H7 (cell line): ENCODE measurements at places on chromosomes 3 and 15.

DNA sequence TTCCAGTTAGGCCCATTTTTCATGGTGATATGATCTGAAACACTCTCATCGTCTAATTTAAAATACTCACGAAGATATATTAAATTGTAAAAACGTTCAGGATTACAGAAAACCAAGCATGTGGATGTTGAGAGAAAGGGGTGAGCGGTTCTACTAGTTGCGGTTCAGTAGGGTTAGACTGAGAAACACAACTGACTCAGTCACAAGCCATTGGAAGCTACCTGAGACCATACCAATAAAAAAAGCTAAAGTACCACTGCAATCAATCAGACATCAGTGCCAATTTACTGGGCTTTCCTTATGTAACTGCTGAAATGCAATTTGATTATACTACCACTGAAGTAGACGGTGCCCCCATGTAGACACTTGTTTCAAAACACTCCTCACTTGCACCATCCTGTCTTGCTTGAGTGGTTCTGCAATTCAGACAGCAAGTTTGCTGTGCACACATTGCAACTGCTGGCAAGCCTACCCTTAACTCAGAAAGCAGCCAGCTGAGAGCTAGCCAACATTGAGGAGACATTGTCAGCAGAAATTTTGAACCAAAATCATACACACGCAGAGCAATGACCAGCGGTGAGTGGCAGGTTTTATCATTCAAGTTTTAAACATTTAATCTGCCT lies 368.7 kb upstream of the ARHGEF26 start:
- DNase-seq = no peak

- DNase-seq = peak; percentile 86
Observed at GRCh38 chr15:41501191-41501917, 7.7 kb downstream of the ITPKA start.

DNA sequence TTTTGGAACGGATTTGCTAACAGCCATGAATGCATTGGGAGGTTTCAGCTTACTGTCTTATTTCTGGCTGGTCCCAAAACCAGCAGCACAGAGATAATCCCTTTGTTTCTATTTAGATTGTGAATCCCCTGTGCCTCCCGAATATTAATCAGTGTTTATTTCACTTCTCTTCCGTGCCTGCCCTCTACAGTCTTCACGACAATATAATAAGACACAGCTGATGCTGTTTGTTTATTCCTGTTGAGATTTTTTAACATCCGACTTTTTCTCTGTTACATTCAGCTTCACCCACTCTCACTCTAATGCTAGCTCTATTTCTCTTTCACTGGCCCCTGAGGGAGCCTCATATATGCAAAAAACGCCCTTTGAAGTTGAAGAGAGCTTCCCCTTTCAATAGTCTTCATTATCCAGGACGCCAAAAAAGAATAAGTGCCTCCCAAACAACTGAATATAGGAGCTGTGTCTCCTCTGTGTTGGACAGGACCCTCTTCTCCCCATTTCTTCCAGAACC lies 995.3 kb downstream of the ROBO2 start:
- DNase-seq = no peak

DNA sequence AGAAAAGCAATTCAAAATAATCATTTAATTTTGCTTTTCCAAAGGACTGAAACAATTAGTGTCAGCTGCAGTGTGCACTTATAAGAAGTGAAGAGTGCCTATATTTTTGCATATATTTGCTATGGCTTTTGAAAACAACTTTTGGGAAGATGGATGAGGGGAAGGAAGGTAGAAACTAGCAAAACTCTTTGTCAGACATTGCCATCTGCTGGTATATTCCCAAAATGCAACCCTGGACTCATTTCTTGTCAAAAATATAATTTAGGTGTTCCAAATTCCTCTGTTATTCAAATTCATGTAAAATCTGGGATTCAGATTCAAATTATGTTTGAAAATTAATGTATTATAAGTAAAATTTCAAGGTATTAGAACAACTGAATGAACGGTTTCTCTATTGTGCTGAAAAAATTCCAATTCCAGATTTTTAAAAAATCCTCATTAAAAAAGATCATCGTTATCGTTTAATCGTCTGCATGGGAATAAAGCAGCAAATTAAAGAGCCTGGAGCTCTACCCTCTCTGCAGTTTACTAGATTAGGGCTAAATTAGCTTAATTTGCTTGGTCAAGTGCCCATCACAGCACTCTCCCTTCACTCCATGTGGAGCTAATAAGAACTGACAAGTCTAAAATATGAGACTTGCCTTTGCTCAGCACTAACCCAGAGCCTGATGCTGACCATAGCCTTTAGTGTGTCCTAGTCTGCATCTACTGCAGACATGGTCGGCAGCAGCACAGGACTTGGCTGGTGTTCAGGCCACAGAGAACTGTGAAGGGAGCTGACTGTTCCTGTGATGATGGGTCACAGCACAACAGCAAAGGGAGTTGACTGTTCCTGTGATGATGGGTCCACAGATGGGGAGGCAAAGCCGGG lies 67.9 kb upstream of the MITF start:
- DNase-seq = peak; percentile 52

GRCh38 chr3:124504332-124505059 lies 225.8 kb upstream of the UMPS start:
- no peak for DNase-seq

DNA sequence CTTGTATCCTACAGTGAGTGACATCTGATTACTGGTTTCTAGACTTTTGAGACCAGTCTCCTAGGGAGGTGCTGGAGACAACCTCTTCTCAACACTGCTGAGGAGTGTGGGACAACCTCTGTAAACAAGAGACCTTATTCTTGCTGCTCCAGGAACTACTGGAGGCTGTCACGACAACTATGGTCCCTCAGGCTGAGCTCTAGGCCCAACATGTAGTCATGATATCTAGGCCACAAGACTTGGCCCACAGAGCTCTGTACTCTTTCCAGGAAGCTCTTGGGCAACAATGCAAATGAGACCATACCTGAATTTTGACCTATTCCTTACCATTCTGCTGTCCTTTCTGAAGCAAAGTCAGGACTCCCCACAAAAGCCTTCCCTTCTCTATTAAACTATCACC lies 24.3 kb upstream of the HEG1 start:
- DNase-seq = no peak

GRCh38 chr3:45773072-45773471 lies 23.3 kb downstream of the SLC6A20 start:
- DNase-seq = no peak

DNA sequence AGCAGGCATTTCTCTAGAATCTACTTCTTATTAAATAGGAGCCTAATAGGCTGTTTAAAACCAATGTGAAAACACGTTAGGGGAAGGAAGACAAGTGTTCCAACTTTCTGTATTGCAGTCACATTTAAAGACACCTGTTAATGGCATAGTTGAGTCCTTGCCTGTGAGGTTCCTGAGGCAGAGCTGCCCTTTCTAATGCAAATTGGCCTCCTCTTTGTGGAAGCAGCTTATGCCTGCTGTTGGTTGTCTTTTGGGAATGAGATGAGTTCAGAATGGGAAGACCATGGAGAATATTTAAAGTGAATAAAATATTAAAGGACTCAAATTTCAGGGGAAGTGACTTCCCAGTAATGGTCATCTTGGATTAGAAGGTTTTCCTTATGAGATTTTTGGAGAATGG lies 51.2 kb downstream of the NEK11 start:
- peak; percentile 35 for DNase-seq

DNA sequence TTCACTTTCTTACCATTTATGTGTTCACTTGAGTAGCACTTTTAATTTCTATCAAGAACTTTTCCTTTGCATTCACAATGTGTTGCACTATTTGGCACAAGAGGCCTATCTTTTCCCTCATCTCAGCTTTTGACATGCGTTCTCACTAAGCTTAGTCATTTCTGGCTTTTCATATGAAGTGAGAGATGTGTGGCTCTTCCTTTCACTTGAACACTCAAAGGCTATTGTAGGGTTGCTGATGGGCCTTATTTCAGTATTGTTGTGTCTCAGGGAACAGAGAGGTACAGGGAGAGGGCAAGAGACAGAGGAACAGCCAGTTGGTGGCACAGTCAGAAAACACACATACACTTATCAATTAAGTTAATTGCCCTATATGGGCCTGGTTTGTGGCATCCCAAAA lies 127.4 kb upstream of the MLF1 start:
- no peak for DNase-seq

- DNase-seq = peak; percentile 69
Observed at GRCh38 chr3:17143893-17144664, 259.3 kb downstream of the PLCL2 start.

DNA sequence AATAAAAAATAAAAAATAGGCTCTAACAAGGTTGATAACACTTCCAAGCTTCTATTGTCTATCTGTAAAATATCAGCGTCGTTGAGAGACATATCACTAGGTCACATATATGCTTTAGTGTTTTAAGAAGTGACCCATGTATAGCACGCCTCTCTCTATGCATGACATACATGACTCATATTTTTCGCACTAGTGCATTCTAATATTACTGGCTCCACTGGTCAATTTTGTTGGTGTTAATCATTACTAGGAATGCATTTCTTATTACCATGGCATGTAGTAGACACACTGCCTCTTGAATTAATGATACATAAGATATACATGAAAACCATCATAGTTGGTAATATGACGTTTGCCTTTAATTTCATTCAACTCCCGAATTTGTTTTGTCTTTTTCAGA lies 203.1 kb downstream of the CHL1 start:
- DNase-seq = no peak

DNA sequence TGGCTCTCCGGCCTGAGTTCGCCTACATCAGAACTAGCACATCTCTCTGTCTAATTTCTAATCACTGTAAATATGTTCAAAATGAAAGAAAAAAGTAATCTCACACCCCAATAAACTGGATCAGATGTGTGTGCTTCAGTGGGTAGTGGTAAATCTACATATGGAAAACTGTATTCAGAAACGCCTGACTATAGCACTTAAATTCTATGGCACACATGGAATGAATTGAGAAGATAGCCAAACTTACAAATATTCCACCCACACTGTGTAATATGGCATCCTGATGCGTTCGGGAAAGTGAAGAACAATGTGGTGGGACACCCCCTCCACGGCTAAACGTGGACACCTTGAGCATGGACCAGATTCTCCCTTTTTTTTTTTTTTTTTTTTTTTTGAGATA lies 40.6 kb upstream of the BOC start:
- DNase-seq = no peak

DNA sequence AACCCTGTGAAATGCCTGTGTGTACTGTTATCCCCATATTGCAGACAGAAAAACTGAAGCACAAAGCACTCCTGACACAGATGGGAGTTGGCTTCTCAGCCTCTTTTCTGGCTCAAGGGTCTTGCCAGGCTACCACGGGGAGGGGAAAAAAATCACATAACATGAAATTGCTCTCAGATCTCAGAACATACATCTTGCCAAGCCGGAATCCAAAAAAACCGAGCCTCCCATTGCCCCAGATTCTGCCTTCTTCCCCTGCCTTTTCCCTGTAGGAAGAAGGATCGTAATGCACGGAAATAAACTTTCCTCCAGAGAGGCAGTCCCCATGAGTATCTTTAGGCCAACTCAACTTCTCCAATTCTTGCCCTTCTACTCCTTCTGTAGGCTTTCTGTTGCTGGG lies 16.6 kb upstream of the MRPS22 start:
- DNase-seq = no peak

- no peak for DNase-seq
Observed at GRCh38 chr3:177820683-177821316, 623.5 kb upstream of the TBL1XR1 start.

DNA sequence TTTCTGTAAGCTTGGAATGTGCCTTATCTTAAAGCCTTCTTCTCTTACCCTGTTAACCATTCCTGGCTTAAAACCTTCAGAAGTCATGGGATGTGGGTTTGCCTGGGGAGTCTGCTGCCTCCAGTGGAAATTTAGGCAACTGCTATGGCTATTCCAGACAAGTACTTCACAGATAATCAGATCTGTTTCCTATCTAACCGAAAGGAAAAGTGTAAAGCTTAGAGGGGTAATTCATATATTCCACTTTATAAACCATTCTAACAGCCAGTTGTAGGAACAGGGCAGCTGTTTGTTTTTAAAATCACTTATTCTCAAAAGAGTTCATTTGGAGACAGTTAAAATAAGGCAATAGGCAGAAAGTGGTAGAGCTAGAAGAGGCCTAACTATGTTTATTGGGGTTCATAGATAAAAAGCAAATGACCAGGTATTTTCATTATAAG lies 219.9 kb downstream of the TCF12 start:
- DNase-seq = peak; percentile 60

- DNase-seq = no peak
Observed at GRCh38 chr3:78765671-78766485, 1001.9 kb downstream of the ROBO1 start.

DNA sequence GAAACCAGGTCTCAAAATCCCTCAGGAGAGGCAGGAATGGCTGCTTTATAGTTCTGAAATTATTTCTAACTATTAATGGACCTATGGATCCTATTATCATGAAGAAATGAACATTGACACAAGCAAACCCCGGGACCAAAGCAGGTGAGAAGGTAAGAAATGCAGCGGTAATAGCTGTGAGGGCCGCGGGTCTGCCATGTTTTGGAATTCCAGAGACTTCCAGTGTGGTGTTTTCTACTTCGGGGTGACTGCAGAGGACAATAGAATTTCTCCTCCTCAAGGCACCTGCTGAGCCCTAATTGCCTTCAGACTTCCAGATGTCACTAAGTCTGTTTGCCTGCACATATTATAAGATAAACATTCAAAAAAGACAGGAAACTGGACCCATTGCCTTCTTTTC lies 437.4 kb downstream of the GABRG3 start:
- DNase-seq = no peak

DNA sequence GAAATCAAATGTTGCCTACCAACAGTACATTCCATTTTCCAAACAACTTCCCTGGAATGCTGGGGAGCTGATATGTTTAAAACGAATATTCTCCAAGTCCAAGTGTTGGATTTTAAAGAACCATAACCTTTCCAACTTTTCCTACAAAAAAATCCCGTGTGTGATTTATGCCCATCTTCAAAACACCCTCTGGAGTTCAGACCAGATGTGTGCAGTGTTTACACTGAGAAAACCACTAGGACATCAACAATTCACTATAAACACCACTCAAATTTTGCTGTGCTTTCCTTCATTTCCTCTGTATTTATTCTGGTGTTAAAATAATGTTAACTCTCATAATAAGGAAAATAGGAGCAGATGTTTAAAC lies 2.4 kb downstream of the VGLL4 start:
- no peak for DNase-seq

- DNase-seq = no peak
Observed at GRCh38 chr3:84008623-84009022, 950.2 kb upstream of the CADM2 start.

- DNase-seq = no peak
Observed at GRCh38 chr3:157058392-157059071, 101.4 kb downstream of the CCNL1 start.

DNA sequence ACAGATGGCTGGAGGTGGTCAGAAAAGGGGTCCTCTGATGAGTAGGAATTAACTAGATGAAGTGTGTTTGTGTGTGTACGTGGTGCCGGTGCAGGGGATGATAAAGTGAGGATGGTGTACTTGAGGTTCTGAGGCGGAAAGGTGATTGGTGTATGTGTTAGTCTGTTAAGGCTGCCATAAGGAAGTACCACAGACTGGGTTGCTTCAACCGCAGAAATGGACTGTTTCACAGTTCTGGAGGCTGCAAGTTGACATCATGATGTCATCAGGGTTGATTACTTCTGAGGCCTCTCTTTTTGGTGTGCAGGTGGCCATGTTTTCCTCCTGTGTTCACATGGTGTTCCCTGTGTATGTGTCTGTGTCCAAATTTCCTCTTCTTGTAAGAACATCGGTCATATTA lies 202.4 kb upstream of the RGMA start:
- no peak for DNase-seq

GRCh38 chr3:52721002-52721729 lies 15.3 kb downstream of the SPCS1 start:
- DNase-seq = no peak

- DNase-seq = no peak
Observed at GRCh38 chr15:76756381-76756780, 148.8 kb downstream of the SCAPER start.
